NCI-H460 (cell line): ENCODE measurements at places on chromosomes 2 and 18.

DNA sequence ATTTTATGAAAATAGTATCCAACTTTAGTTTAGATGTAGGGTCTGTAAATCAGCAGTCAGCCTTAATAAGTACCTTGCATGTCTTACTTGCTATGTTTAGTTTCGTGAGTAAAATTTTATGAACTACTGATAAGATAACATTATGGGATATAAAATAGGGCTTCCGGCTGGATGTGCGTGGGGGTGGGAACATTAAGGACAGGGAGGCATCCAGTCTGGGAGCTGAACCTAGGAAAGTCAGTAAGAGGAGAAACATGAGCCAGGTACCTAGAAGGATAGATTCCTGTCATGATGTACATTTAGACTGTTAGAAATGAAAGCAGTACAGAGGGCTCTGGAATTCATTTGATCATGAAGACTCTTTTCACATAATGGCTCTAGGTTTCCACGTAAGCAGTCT, 12.7 kb upstream of the KCNJ13 start:
- no peak for DNase-seq

- no peak for DNase-seq
These were observed 420.2 kb downstream of the THSD7B start for GRCh38 chr2:137185378-137186078.

DNA sequence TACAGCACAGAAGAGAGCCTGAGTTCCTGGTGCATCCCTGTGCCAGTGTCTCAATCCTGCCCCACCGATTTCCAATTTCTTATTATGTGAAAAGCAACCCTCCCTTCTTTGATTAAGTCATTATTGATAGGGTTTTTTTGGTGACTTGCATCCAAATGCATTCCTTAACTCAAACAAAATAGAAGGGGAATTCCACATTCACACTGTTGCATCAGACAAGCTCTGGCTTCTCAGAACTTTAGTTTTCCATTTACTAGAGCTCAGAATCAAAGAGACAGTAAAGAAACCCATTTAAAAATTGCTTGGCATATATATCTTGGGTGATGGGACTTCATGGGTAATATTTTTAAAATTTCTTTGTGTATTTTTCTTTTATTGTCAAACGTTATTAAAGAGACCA, 13.8 kb upstream of the TMEM200C start:
- DNase-seq: no peak

DNA sequence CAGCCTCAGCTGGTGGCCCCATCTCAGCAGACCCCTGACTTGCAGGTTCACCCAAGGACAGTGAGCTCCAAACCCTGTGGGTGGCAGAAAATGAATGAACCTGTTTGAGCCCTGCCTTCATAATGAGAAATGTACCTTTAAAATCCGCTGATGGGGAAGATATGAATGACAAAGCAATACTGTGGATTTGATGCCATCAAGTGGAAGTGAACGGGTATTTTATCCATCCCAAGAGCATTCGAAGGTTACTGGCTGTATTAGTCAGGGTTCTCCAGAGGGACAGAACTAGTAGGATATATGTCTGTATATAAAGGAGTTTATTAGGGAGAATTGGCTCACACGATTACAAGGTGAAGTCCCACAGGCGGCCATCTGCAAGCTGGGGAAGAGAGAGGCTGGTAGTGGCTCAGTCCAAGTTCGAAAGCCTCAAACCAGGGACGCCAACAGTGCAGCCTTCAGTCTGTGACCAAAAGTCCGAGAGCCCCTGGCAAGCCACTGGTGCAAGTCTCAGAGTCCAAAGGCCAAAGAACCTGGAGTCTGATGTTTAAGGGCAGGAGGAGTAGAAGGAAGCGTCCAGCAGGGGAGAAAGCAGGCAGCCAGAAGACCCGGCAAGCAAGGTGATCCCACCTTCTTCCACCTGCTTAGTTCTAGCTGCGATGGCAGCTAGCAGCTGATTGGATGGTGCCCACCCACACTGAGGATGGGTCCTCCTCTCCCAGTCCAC, 32.1 kb downstream of the TOGARAM2 start:
- DNase-seq: no peak

GRCh38 chr2:60678551-60678950, 77.5 kb upstream of the PAPOLG start:
- DNase-seq: no peak

GRCh38 chr2:10343191-10343590, 40.5 kb downstream of the HPCAL1 start:
- no peak for DNase-seq

DNA sequence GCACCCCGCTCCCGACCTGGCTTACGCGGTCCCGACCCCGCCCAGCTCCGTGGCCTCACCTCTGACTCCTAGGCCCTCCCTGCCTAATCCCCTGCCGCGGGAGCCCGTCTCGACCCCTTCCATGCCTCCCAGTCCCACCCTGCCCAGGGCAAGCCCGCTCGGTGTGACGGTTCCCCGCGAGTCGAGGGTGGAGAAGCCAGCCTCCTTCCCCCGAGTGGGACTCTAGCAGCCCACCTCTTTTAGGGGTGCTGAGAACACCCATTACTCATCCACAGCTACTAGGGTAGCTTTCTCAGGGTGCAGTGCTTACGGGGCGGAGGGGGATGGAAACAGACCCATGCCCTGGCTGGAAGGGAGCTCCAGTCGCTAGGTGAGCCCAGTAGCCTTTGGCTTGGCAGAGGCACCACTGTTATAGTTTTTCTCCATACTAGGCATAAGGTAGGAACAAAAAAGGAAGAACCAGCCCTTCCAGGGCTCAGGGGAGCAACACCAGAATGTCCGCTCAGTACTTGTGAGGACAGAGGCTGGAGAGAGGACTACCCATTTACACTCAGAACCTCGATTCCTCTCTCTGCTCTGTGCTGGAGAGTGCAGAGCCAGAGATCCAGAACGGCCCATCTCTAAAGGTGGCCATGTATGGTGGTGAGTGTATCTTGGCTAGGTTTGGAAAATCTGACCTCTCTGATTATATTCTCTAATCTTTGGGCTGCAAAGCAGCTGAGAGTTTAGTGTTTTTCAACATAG, 606 bp downstream of the AGBL5 start:
- DNase-seq: no peak

DNA sequence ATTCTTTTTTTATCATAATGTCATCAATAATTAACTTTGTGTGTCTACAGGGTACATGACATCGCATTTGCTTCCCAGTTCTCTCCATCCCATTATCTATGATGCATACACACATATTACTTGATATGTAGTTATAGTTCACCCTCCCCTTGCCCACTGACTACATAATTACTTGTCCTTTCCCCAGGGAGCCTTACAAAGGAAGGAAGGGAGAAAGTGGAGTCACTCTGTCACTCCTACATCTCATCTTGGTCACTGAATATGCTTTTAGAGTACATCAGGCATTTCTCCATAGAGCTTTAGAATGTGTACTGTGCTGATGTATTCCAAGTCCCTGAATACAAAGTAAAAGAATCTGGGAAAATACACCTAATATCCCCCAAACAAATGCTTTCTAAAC, 6.0 kb upstream of the DTNA start:
- no peak for DNase-seq

DNA sequence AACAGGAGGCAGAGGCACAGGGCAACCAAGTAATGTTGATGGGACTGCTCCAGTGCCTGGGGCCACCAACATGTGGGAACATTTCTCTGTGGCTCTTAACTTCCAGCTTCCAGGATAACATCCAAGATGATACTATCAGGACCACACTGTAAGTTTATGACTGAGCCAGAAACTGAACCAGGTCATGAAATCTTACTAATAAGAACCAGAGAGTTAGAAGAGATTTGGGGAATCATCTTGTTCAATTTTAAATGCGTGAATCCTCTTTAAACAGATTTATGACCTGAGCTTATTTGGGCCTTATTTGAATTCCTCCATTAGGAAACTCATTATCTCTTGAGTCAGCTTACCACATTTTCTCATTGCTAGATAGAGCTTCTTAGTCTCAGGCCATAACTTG, 45.0 kb downstream of the MAP2 start:
- DNase-seq: no peak

GRCh38 chr2:4369826-4370419, 666.5 kb downstream of the DCDC2C start:
- DNase-seq: no peak

- no peak for DNase-seq
These were observed 99.4 kb upstream of the BCL11A start for GRCh38 chr2:60652832-60653340.

DNA sequence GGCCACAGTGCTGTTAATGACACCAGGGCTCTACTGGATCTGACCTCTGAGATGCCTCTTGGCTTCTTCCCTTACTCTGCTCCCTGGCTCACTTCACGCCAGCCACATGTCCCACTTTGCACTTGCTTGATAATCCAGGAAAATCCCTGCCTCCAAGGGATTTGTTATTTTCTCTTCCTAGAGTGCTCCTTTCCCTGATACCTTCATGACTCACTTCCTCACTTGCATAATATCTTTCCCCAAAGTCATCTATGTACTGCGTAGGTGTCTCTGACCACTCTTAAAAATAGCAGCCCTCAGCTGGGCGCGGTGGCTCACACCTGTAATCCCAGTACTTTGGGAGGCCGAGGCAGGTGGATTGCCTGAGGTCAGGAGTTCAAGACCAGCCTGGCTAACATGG, 572.3 kb downstream of the PLCL1 start:
- peak; percentile 94 for DNase-seq

GRCh38 chr2:73561422-73561821, 80.8 kb downstream of the NAT8 start:
- DNase-seq: no peak

- no peak for DNase-seq
These were observed 55.7 kb downstream of the BCL2L11 start for GRCh38 chr2:111176388-111176787.

GRCh38 chr2:42567806-42568400, 529 bp upstream of the MTA3 start:
- DNase-seq: no peak

GRCh38 chr2:63301481-63301880, 250.9 kb downstream of the OTX1 start:
- no peak for DNase-seq

- DNase-seq: no peak
These were observed 55.4 kb downstream of the MAPRE2 start for GRCh38 chr18:35096677-35097011.

DNA sequence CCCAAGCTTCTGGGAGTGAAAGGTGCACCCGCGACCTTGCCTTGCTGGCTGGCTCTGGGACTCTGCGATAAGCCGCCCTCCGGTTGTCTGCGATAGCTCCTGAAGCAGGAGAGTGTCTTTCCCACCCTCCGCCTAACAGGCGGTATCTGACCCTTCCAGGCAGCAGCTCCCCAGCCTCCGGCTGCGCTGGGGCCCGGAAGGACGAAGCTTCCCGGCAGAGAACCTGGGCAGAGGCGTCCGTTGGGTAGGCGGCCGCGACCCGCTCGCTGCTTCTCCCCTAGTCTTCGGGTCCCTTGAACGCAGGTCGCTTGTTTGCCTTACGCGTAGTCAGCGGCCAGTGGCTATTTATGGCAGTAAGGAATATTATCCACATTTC, 446 bp upstream of the RHBDD1 start:
- no peak for DNase-seq

DNA sequence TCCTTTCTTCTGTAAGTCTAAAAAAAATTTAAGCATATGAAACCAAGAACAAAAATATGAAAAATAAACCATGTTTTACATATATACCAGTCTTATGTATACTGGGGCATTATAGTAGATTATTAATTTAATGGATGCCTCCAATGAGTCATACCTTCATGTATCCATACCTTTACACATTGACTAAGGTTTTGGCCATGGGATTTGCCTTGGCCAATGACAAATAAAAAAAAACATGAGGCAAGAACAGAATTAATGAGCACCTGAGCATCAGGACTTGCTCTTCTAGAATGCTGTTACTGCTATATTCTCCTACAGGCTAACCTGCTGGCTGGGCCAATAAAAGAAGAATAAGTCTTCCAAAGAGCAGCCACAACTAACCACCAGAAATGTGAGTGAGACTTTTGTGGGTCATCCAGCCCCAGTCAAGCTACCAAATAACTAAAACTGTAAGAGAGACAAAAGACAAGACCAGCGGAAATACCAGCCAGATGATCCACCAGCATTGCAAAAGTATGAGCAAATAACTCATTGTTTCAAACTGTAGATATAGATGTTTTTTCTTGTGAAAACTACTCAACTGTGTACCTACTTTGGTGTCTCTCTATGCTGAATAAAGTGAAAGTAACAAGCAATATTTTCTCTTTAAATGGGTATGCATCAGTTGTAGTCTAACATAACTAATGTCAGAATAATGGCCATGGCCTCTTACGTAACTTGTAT, 749.6 kb upstream of the VRK2 start:
- DNase-seq: no peak

GRCh38 chr2:203631068-203631757, 75.2 kb upstream of the CD28 start:
- no peak for DNase-seq

DNA sequence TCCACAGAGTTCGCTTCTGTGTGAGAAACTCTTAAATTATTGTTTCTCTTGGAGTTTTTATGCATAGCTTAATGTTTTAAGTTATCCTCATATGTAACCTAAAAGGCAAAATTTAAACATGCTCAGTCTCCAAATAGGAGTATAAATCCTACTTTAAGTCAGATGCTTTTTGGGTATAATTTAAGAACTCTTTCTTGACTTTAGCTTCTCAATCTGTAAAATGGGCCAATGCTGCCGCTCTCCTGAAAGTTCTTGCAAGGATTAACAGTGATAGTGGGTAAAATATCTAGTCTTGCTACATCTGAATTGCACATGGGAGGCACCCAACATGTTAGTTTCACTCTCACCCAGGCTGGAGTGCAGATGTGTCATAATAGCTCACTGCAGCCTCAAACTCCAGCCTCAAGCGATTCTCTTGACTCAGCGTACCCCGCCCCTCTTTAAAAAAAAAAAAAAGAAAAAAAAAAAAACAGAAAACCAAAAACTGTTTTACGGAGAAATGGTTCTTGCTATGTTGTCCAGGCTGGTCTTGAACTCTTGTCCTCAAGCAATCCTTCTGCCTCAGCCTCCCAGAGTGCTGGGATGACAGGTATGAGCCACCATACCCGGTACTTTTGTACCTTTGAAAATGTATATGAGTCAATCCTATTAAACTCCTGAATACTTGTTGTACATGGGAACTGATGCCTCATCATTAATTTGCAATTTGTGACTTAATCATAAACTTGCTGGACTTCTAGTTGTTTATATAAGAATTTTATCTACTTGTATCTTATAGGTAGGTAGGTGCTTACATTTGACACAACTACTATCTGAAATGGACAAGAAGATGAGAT, 1.8 kb downstream of the FBXO48 start:
- no peak for DNase-seq

- DNase-seq: no peak
These were observed 203.5 kb upstream of the UBE2E3 start for GRCh38 chr2:180776921-180777320.

DNA sequence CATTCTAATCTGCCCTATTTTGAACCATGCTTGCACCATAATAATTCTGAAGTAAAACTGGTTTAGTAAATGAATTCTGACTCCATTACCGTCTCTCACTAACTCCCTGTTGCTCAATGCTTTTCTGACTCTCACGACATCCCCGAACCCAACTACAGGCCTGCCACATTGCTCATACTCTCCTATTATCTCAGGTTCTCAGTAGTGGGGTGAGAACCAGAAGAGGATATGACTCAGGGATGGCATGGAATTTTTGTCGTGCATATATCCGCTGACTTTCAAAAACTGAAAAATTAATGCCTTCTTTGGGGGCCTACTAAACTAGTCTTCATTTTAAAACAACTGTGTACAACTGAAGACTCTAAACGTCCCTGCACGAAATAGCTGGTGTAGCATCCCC, 34.3 kb downstream of the NETO1 start:
- no peak for DNase-seq
